Hepatocyte (in vitro differentiated cells): ENCODE measurements at places on chromosomes 3 and 15. TPM values are rescaled to one million over a fixed set of nuclear protein-coding genes. Genes with fewer than 3 reads are reported as not detected.

GRCh38 chr3:110139821-110140220 lies 802.5 kb upstream of the DPPA4 start:
- DNase-seq, result no peak

DNA sequence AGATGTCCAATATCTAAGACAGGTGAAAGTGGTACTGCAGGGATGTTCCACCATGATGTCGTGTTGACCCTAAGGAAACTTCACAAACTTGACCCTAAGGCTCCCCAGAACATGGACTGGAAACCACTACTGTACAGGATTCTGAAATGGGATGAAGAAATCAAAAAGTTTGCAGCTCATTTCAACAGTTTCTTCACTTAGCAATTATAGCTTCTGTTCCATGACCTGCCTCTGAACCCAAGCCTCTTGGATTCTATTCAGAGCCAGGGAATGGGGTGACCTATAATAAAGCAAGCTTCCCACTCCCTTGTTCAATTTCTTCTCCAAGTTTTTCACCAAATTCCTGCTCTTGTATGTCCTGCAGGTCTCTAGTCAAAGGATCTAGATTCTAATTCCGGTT lies 40.7 kb downstream of the DUT start:
- DNase-seq, result no peak

DNA sequence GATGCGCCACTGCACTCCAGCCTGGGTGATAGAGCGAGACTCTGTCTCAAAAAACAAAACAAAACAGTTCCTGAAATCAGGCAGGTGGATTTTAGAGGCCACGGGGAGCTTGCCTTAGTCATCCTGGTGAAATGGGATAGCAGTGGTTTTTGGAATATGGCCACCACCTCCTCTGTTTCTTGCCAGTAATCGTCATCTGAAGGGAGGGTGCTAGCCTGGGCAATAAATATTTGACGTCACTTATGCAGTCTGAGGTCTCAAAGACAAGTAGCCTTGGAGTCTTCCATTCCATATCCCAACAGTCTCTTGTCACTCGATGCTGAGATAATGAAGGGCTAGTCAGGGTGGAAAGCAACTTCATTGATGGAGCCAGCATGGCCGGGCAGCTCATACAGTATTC lies 55.2 kb downstream of the KCNAB1 start:
- no peak for DNase-seq

GRCh38 chr3:88509582-88509981 lies 359.8 kb downstream of the C3orf38 start:
- peak; percentile 5 for DNase-seq

DNA sequence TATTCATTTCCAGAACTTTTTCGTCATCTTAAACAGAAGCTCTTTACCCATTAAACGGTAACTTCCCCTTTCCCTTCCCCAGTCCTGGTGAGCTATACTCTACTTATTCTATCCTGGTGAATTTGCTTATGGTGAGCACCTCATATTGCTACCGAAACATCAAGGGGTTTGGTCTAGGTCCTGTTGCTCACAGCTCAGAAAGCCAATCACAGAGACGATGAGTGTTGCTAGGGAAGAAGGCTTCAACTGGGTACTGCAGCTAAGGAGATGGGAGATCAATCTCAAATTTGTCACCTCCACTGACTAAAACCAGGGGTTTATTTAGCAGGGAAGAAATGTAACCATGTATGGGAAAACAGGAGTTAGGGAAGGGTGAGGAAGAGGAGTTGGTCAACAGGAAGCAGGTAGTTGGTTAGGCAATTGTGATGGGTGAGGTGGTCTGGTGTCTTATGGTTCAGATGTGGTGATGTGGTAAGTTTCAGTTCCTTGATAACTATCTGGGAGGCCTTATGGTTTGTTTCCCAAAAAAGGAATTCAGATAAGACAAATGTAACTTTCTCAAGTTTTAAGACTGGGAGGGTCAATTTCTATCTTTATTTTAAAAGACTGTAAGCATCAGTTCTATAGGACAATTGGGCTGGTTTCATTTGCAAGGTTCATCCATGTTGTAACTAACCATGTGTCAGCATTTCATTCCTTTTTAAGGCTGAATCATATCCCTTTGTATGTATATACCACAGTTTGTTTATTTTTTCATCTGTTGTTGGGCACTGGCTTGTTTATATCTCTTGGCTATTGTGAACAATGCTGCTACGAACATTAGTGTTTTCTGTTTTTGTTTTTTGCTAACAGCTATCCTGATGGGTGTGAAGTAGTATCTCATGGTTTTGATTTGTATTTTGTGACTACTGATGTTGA lies 24.3 kb downstream of the ARHGAP11B start:
- no peak for DNase-seq

DNA sequence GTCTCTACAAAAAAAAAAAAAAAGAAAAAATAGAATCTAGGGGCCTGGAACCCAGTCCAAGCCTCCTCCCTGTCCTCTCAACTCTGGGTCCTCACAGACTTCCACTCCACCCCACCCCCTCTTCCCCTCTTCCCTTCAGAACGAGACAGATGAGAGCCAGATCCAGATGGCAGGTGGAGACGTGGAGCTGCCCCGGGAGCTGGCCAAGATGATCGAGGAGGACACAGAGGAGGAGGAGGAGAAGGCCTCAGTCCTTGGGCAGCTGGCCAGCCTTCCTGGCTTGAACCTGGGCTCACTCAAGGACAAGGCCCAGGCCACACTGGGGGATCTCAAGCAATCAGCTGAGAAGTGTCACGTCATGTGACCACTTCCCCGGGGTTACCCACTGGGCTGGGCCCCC lies 3.6 kb downstream of the CPLX3 start:
- DNase-seq, result no peak

DNA sequence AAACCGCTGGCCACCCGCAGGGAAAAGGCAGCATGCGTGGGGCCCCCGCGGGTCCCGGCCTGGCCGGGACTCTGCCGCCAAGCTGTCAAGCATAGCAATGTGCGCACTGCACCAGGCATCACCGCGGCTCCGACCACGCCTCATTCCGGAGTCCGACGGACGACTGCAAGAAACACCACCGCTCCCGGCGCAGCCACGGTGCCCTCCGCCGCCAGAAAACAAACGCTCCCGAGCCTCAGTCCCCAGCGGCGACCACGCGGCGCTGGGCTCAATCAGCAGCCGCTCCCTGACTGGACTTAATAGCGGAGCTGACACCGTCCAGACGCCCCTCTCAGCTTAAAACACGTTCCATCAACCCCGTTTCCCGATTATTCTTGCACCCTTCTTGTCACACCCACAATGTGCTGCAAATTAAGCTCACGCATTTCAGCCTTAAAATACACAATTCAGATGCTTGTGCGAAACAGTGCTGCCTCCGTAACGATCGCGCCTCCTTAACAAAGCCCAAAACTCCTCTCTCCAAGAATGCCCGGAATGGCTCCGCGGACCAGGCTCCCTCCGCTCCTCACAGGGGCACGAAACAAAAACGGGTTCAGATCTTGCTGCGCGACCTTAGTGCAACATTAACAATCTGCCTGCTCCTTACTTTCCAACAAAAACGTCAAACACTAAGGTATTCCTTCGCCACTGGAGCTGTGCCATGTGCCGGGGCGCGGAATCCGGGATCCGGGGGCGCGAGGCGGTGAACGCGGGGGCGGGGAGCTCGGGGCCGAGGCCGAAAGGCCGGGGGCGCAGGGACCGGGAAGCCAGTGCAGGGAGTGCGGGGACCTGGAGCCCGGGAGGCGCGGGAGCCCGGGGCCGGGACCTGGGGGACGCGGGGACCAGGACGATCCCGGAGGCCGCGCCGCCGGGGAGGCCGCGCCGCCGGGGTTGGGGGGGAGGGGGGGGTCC lies 655 bp downstream of the CYFIP1 start:
- peak; percentile 76 for DNase-seq

GRCh38 chr3:134917631-134918030 lies 122.6 kb downstream of the EPHB1 start:
- no peak for DNase-seq

- no peak for DNase-seq
Observed at GRCh38 chr15:71962537-71962936, 152.2 kb downstream of the NR2E3 start.

DNA sequence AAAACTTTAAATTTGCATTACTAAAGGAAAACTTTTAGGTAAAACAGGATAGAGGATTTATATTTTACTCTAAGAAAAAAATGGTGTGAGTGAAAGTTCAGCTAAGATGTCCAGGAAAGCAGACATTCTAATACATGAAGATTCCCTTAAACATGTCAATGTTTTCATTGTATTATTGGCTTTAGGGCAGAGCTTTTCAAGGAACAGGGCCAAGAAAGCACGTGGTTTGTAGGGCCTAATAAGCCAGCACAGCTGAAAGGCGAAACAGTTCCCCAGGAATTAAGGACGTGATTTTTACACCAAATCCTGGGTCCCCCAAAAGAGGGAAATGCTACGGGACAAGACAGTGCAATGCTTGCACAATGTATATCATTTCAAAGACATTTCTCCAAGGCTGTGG lies 48.6 kb upstream of the MKRN3 start:
- DNase-seq, result no peak

DNA sequence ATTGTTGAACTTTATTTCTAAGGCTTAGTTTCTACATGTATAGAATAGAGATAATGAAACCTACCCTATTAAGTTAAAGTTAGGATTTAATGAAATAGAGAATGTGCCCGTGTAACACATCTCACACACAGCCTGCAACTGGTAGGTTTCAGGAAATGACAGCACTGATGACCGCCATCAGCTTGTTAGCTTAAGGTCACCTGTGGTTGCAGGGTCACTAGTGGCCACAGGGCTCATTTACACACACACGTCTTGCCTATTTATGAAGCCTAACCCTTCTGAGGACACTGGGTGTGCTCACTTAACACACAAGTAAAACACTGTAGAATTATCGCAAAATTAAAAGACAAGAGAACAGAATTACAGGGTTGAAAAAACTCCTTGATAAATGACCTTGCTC lies 20.1 kb downstream of the CHRM5 start:
- DNase-seq, result no peak

GRCh38 chr3:47347217-47347801 lies 33.5 kb upstream of the PTPN23 start:
- no peak for DNase-seq

GRCh38 chr15:92056875-92057274 lies 203.4 kb downstream of the SLCO3A1 start:
- DNase-seq, result no peak

- no peak for DNase-seq
Observed at GRCh38 chr3:99508191-99508590, 130.2 kb upstream of the COL8A1 start.

GRCh38 chr3:69490971-69491370 lies 105.1 kb upstream of the FRMD4B start:
- no peak for DNase-seq

- DNase-seq, result peak; percentile 68
Observed at GRCh38 chr3:123449102-123449996, 459 bp upstream of the ADCY5 start.

DNA sequence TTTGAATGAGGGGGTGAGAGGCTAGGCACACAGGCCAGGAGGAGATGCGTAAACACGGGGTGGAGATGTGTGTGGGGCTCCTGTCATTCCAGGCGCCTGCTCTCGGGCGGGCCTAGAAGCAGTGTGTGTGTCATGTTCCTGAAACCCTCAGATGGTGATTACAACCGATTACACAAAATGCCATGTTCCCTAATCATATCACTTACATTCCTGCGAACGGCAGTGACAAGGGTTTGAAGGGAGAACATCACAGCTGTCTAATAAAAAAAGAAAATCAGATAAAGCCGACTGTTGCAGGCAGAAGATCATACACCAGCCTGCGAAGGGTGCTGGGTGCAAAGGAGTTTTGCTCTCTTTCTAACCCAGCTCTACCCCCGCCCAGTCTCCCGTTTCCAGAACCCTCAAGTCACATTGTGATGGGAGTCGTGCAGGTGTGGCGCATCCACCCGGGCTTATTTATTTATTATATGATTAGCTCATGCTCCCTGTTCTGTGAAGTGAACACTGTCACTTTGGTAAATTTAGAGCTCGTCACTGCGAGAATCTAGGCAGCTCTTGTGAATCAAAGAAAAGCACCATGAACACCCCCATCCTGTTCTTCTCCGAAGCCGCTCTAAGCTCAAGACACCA lies 140.3 kb downstream of the NR2F2 start:
- no peak for DNase-seq

DNA sequence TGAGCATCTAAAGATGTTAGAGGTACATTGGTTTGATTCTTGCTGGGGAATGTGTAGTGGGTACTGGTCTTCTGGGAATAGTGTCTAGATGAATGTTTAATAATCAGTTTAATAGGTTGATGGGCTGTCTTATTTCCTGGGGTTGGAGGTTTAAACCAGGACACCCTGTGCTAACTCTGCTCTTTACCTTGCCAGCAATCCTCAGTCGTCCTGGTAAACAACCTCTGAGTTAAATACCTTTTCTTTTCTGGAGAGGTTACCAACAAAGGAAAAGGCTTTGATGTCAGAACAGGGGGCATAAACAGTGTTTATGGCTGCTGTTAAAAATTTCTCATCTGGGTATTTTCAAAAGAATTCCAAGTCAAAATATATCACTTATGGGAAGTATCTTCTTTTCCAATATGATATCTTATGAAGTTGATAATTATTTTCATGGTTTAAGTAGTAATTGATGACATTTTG lies 23.5 kb downstream of the MITF start:
- no peak for DNase-seq

GRCh38 chr3:171825222-171825828 lies 15.0 kb upstream of the PLD1 start:
- DNase-seq, result peak; percentile 56

DNA sequence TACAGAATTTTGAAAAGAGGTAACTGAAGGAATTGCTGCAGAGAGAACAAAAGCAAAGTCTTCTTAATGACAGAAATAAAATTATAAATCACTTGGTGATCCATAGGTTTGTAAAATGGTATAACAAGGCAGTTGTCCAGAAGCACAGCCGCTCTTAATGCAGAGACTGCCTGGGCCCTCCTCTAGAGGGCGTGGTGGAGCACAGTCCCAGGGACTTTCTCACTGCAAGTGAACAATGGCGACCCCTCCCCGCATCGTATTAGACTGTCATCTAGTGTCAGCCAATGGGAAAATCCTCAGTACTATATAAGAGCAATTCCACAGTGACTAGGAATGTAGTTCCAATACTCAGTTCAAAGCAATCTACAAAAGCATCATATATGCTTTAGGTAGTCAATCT lies 26.4 kb upstream of the ZBED2 start:
- no peak for DNase-seq

GRCh38 chr15:28272587-28272986 lies 49.4 kb downstream of the HERC2 start:
- DNase-seq, result no peak

VWA5B2 gene
- 1.0 and 1.5 TPM in 2 replicates for polyA plus RNA-seq

CGNL1 gene
- 9.8 and 11.4 TPM in 2 replicates for polyA plus RNA-seq

GRAMD2A gene
- 4.6 and 7.9 TPM in 2 replicates for polyA plus RNA-seq

CIB2 gene
- polyA plus RNA-seq, result 40.5 and 46.3 TPM in 2 replicates

NISCH gene
- 58.9 and 66.3 TPM in 2 replicates for polyA plus RNA-seq

GOLGA8A gene
- polyA plus RNA-seq, result 51.2 and 73.0 TPM in 2 replicates

TF gene
- 401 and 642 TPM in 2 replicates for polyA plus RNA-seq

CHST14 gene
- 15.7 and 16.8 TPM in 2 replicates for polyA plus RNA-seq

SUSD5 gene
- 1.00 and 2.4 TPM in 2 replicates for polyA plus RNA-seq

PFN2 gene
- 140 and 152 TPM in 2 replicates for polyA plus RNA-seq

DPP8 gene
- polyA plus RNA-seq, result 14.7 and 23.3 TPM in 2 replicates

BDH1 gene
- polyA plus RNA-seq, result 40.3 and 61.8 TPM in 2 replicates

ARL14 gene
- 9.2 and 11.5 TPM in 2 replicates for polyA plus RNA-seq

C3orf85 gene
- 40.5 and 52.2 TPM in 2 replicates for polyA plus RNA-seq

FAN1 gene
- polyA plus RNA-seq, result 8.3 and 10.4 TPM in 2 replicates

GRIP2 gene
- 2.4 and 3.6 TPM in 2 replicates for polyA plus RNA-seq
